ENCODE measurements at places on chromosomes 4 and X.
A peak's percentile ranks its signal among the peaks of the same experiment; 100 is the strongest.

GRCh38 chrX:49184294-49185281 lies 1.6 kb downstream of the PRICKLE3 start:
- peak; percentile 78 for DNase-seq

DNA sequence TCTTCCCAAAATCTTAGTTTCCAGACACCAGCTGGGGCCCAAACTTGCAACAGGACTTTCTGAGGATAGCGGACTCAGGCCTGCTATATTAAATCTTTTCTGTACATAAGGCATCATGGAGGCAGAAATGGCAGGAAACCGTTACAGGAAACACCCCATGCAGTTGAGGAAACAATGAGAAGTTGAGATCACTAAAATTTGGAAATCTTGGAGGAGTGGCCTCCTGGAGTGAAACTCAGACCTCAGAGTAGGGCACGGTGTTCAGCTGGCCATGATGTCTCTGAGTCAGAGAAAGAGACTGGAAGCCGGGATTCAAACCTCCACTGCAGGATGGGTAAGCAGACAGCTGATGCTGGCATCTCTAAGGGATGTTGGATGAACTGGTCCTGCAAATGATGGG lies 372.6 kb upstream of the CTSO start:
- no peak for DNase-seq

DNA sequence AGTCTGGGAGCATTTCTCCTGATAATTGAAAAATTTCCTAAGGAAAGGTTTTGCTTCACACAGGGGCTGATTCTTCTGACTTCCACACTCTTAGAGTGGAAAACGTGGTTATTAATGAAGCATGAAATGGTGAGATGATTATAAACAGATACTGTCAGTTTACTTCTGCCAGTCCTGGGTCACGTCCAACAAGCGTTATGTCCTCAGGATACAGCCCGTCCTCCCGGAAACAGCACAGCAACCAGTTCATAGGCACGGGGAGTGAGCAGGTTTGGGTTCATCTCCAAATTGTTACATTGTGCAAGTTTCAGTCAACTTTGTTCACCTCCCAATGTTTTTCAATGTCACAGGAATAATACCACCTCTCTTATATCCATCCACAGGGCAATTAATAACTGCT lies 98.8 kb downstream of the NPNT start:
- no peak for DNase-seq

GRCh38 chr4:114062499-114062898 lies 83.1 kb upstream of the ARSJ start:
- no peak for DNase-seq

DNA sequence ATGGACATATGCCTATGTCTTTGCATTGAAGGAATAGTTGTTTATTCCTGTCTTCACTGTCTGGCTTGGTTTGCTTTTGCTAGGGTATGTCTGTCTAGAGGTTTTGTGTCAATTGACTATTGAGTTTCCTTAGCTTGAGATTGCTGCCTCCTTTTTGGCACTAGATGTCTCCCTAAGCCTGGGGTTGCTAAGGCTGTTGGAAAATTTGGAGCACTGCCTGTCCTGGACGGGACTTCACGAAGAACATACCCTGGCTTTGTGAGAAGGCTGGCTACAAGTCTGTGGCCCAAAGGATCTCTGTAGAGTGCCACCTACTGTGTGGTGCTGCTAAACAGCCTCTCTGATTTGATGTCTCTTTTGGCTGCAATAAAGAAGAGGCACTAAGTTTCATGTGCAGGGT lies 183.8 kb upstream of the NUDT10 start:
- DNase-seq: peak; percentile 4

DNA sequence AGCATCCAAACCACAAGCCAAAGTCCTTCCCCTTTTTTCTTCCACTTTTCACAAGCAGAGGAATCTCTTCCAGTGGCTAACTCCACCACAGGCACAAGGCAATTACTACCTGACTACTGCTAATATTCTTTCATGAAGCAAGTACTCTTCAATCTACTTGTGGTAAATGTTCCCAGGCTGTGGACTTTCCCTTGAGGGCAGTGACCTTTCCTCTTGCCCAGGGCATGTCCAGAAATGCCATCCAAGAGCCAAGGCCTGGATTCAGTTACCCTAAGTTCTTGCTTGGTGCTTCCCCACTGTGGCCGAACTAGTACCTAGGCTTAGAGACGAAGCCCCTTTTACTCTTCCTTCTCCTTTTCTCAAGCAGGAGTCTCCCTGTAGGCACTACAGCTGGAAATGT lies 400.7 kb downstream of the DCAF12L2 start:
- DNase-seq: no peak

DNA sequence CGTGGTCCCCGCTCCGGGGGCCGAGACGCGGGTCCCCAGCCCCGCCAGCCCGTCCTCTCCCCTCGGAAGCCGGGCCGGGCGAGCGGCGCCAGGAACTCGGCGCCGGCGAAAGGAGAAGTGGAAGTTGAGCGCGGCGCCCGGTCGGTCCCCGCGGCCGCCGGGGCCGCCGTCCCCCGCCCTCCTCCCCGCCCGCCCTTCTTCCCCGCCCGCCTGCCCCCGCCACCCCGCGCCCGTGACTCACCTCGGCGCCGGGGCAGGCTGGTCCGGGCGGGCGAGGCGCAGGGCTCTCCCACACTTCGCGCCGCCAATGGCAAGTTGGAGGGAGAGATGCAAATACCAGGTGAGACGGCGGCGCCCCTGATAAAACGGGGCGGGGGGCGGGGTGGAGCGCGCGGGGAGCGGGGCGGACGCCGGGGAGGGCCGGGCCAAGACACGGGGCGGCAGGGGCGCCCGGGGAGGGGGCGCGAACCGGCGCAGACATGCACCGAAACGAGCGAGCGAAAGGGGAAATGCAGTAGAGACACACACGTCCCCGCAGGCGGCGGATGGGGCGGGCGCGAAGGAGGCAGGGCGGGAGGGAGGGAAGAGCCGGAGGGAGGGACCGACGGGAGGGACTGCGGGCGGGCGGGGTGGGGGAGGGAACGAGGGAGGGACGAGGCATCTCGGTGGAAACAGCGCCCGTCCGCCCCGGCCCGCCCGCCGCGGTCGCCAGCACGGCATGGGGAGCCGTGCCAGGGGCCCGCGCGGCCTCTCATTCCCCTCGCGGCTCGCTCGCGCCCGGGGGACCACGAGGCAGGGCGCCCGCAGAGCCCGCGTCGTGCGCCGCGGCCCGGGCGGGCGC lies at the start of gene ELF4:
Gene ELF4 (minus strand): TSS at position 119 of the 841 bp plus-strand sequence. CDS start 29,167 bp downstream, outside the sequence.
- DNase-seq: no peak

DNA sequence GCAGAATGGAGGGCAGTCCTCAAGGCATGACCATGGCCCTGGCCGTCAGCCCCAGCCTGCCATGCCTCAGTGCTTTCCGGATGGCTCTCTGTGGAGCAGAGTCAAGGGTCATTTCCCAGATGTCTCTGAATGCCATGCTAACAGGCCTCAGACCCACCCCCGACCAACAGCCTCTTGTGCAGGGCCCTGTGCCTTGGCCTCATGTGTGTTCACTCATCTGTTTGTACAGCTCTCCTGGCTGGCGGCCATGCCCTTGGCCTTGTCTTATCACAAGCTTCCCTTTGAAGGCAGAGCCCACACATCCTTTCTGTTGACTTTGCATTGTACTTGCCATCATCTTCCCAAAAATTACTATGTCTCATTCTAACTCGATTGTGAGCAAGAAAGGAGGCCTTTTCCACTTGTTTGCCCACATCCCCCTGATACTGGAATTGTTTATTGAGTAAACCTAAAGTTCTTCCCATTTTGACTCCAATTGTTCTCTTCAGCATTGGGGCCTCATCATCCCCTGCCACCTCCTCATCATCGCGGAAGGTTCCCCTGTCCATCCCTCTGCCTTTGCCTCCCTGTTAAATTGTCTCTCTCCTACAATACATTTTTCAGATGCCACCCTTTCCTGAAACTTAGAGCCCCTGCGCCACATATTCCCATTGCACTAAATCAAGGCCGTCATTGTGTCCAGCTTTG lies 6.3 kb downstream of the CA5B start:
- no peak for DNase-seq

DNA sequence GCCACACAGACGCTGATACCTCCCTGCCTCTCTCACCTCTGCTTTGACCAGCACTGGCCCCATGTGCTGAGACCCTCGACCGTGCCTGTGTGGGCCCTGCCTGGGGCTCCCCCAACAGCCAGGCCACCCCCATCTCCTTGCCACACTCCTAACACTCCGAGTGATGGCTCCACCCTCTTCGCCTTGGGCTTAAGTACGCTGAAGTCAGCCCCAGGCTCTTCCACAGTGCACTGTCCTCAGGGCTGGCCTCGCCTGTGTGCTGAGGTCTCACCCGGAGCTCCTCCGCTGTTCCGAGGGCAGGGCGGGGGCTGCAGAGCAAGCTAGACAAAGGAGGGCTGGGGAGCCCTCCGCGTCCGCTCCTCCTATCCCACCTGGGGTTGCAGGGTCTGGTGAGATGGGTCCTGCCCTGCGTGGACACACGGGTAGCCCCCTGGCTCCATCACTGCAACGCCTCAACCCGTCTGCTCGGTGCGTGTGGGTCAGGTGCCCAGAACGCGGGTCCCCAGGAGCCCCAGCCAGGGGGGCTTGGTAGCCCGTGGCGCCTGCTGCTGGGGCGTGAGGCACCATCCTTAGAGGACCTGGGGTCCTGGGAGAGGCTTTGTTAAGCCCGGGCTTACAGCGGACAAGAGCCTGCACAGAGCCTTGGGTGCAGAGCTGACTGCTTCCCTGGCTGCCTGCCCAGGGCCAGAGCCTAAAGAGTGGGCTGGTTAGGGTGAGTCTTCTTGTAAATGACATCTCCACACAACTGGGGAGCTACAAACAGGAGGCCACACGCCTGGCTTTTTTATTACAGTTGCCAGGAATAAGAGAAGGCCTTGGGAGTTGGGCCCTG lies 42.6 kb upstream of the NKX1-1 start:
- DNase-seq: no peak

GRCh38 chrX:148448686-148449085 lies 51.7 kb upstream of the AFF2 start:
- DNase-seq: no peak

DNA sequence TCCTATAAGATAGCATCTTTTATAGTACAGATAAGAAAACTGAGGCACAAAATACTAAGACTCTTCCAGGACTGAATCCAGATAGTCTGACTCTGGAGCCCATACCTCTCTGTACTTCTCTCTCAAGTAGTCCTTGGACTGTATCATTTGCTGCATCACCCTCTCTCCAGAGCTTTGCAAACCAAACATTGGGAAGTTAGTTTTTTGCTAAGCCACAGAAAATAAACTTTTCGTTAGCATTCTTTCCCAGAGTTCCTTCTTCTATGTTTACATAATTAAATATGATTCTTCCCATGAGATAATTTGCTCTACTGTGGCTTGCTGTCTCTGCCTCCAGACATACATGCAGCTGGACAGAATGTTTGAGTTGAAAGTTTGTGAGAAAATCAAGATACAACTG lies 22.0 kb downstream of the PPEF2 start:
- DNase-seq: no peak

DNA sequence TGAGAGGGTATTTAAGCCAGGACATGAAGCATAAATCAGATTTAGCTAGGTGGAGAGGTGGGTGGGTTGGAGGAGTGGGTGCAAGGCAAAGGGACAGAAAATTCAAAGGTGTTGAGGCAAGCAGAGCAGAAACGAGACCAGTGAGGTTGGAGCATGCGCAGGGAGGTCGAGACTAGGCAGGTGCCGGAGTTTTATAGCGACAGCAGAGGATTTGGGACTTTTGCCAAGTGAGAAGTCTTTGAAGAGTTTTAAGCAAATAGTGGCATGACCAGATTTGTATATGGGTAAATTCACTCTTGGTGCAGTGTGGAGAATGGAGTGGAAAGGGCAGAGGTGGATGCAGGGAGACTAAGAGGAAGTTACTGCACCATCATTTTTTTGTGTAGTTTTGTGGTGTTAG lies 107.0 kb upstream of the TLR2 start:
- DNase-seq: no peak

DNA sequence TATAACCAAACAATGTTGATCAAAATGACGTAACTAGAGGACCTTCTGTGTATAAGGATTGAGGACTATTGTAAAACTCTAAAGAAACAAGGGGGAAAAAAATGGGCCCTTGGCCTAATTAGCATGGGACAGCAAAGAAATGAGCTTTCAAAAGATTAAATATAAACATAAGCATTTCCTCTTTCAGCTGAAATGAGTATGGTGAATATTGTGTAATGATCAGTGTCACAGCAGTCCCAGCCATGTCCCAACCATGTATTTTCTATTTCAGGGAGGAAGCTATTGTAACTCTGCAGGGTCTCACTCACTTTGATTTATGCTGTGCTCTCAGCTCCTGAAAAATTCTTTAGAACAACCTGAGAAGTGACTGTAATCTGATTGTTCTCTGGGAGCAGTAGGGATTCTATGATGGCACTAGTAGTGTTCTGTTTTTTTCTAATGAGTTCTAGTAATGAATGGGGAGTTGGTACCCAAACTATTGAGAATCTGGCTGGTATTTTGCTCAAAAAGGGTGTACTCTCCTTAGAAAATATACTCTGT lies 25.8 kb downstream of the ANXA10 start:
- DNase-seq: no peak

DNA sequence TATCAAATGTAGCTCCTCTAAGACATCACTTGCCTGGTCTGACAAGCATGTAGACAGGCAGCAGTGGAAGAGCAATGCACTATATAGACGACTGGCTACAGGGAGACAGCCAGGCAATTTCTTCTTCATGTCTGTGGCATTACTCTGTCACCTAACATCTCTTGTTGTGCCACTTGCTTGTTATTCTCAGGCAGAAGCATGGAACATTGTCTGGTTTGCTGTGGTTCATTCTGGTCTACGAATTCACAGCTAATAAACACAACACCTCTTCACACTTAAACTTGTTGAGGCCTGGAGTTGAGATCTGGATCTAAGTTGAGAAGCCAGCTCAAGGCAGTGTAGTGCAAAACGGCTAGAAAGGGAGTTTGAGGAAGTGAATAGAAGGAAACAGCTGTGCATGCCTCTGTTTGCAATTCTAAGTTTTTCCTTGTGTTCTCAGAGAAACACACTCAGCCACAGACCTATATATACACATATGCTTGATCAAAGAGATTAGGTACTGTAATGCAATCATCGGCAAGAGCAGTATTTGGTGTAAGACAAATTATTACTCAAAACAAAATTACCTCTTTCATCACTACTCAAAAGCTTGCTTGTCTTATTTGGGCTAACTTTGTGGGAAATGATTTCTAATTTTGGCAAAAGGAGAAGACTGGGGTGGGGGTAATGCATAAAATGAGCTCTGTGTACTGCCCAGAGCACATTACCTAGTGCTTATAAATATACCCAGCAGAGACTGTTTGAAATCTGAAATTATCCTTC lies 243.8 kb downstream of the PPP3CA start:
- DNase-seq: peak; percentile 7

GRCh38 chr4:153560908-153561307 lies 94.7 kb downstream of the TMEM131L start:
- no peak for DNase-seq

GRCh38 chr4:145081756-145082155 lies 16.2 kb downstream of the ANAPC10 start:
- no peak for DNase-seq
